ENCODE measurements at places on chromosomes 4 and X.
A peak's percentile ranks its signal among the peaks of the same experiment; 100 is the strongest.

DNA sequence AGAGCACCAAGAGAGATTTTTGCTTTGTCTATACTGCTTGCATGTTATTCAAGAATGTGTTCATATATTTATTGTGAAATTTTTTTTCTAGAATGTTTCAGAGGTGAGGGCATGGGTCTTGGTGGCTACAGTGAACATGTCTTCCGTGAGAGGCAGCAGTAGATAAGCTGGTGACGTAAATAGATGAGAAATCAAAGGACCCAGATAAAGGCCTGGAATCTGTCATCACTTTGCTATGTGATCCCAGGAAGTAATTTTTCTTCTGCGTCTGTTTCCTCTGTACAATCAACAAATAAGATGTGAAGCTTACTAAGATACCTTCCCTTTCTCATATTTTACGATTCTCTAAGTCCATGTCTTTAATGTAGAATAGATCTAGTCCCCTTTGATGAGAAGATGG is 129.1 kb downstream of the COL4A6 start:
- H3K4me3 ChIP-seq: no peak overlapping the region
- DNase-seq: no peak
- no peaks in the 10 kb centered on the region for H3K36me3 ChIP-seq

GRCh38 chr4:187883836-187884475 is 111.6 kb upstream of the ZFP42 start:
- H3K27me3 ChIP-seq: no peaks in the 10 kb centered on the region
- no peaks in the 10 kb centered on the region for H3K36me3 ChIP-seq
- H3K4me3 ChIP-seq: no peak overlapping the region
- no peaks in the 10 kb centered on the region for H3K4me1 ChIP-seq
- DNase-seq: no peak
- H3K27ac ChIP-seq: no peak overlapping the region

DNA sequence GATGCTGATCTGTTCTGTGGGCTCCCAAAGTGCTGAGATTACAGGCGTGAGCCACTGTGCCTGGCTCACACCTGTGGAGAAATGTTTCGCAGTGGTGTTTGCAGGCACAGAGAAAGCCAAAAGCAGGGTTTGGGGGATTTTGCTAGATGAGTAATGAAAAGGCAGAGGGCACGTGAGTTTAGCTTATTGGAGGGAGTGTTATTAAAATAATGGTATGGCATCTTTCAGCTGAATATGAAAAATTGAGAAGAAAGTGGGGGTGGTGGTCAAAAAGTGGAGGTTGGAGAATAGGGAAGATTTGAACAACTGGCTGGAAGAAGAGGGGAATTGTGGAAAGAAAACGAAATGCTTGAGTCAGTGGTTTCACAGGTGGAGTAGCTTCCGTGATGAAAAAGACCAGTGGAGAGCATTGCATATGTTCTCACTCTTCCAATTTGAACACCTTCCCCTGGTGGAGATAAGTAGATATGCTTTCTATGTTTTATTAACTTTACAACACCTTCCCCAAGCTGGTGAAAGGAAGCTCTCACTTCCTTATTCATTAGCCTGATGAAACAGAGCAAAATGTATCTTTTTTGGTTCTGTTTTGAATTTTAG is 1.1 kb upstream of the CHST7 start:
- H3K4me3 ChIP-seq: peak overlapping the region; percentile 76
- peak overlapping the region; percentile 91 for H3K27ac ChIP-seq
- no peaks in the 10 kb centered on the region for H3K36me3 ChIP-seq
- peaks cover 40% of the 10 kb centered on the region for H3K4me1 ChIP-seq
- no peaks in the 10 kb centered on the region for H3K27me3 ChIP-seq
- DNase-seq: peak; percentile 70

GRCh38 chr4:16713271-16713670 is 185.2 kb downstream of the LDB2 start:
- H3K4me3 ChIP-seq: no peak overlapping the region
- H3K27me3 ChIP-seq: no peaks in the 10 kb centered on the region
- H3K27ac ChIP-seq: no peak overlapping the region
- H3K4me1 ChIP-seq: no peaks in the 10 kb centered on the region
- H3K36me3 ChIP-seq: no peaks in the 10 kb centered on the region

GRCh38 chr4:55386073-55386472 is 9.7 kb upstream of the TMEM165 start:
- no peaks in the 10 kb centered on the region for H3K36me3 ChIP-seq
- H3K4me1 ChIP-seq: peaks cover 7% of the 10 kb centered on the region
- no peak overlapping the region for H3K27ac ChIP-seq

GRCh38 chrX:19840899-19841648 is 46.3 kb downstream of the SH3KBP1 start:
- H3K27ac ChIP-seq: peak overlapping the region; percentile 98
- H3K36me3 ChIP-seq: peaks cover 16% of the 10 kb centered on the region
- H3K4me3 ChIP-seq: peak overlapping the region; percentile 60
- H3K4me1 ChIP-seq: peaks cover 67% of the 10 kb centered on the region

DNA sequence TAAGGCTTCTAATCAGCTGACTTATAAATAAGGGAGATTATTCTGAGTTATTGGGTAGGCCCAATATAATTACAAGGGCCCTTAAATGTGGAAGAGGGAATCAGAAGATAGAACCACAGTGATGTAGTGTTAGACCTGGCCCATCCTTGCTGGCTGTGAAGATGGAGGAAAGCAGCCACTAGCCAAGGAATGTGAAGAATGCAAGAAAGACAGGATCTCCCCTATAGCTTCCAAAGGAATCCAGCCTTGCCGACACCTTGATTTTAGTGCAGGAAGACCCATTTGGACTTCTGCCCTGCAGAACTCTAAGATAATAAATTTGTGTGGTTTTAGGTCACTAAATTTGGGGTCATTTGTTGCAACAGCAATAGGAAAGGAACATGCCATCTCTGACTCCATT is 150.6 kb downstream of the SPATA18 start:
- H3K27ac ChIP-seq: no peak overlapping the region
- no peak overlapping the region for H3K4me3 ChIP-seq
- H3K27me3 ChIP-seq: no peaks in the 10 kb centered on the region
- H3K4me1 ChIP-seq: no peaks in the 10 kb centered on the region
- no peaks in the 10 kb centered on the region for H3K36me3 ChIP-seq

DNA sequence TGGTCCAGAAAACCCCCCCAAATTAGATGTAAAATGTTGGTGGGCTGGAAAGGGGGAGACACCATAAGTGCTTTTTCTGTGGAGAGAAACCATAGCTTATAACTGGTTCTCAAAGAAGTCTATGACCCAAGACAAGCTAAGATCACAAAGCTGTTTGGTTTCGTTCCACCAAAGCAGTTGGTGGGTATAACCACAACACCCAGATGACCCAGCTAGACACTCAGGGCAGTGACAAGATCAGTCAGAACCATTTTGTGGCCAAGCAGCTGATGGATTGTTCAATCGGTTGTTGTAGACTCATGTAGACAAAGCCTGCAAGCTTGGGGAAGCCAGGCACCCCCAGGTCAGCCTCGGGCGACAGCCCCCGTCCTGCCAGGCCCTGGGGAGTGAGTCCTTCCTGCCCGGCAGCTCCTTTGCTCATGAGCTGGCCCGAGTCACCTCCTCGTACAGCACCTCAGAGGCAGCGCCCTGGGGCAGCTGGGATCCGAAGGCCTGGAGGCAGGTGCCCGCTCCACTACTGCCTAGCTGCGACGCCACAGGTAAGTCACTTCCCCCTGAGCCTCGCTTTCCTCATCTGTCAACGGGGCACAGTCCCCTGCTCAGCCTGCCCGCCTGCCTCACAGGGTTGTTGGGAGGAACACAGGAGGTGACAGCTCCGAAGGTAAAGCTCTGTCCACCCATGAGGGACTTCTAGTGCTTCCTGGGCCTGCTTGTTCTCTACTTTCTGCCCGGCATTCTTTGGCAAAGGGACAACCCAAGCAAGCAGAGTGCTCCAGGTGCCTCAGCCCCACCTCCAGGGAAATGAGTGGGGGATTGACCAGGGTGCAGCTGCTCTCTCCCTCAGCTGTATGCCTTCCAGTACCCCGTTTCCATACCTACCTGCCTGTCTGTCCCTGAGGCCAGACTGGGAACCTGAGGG is 65.2 kb upstream of the MTM1 start:
- no peaks in the 10 kb centered on the region for H3K27me3 ChIP-seq
- no peak for DNase-seq
- no peak overlapping the region for H3K27ac ChIP-seq
- H3K4me1 ChIP-seq: no peaks in the 10 kb centered on the region
- H3K4me3 ChIP-seq: no peak overlapping the region

DNA sequence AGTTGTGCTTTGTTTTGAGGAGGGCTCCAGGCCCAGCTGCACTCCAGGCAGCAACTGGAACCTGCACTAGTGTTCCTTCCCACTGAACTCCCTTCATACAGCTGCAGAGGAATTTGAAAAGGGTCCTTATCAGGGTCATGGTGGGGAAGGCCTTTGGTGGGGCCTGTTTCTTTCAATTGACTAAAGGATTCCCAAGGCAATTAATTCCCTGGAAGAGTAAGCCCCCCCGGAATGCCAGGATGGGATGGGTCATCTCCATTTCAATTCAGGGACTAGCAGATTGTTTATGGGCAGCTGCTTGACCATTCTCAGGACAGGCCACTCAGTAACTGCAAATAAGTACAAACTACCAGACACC is 45.3 kb downstream of the TSC22D3 start:
- peaks cover 16% of the 10 kb centered on the region for H3K4me1 ChIP-seq
- DNase-seq: no peak
- H3K4me3 ChIP-seq: no peak overlapping the region
- no peaks in the 10 kb centered on the region for H3K27me3 ChIP-seq

DNA sequence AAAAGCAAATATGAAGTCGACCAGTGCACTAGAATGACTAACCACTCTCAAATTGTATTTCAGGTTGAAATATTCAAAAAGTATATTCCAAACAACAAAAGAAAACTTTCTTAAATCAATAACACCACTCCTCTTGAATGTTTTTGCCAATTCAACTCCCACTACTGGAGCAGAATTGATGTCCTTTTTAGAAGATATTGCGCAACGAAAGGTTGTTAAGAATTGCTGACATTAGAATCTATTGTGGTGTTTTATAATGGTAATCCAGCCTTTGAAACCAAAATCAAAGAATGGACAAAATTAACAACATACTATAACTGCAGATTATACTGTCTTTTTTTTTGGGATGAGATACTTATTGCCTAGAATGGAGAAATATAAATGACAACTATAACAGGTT is 331.3 kb downstream of the GRXCR1 start:
- no peak overlapping the region for H3K4me3 ChIP-seq
- H3K4me1 ChIP-seq: no peaks in the 10 kb centered on the region
- no peaks in the 10 kb centered on the region for H3K36me3 ChIP-seq
- DNase-seq: no peak

DNA sequence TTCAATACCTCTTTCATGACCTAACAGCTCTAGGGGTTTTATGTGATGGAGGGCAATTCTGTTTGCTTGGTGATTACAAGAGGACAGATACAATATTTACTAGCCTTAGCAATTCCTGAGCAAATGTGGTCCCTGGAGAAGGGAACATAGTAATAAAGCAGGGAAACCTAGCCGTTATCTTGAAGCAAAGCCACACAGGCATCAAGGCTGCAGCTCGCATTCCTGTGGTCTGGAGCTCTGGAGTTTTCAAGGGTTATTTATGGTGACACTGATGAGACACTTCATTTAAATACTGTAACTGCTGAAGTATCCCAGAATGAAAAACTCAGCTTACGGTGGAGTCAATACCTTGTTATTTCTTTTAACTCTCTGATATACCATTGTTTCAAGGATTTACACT is 66.8 kb downstream of the AFF2 start:
- H3K27ac ChIP-seq: no peak overlapping the region
- no peak for DNase-seq
- no peak overlapping the region for H3K4me3 ChIP-seq
- H3K4me1 ChIP-seq: no peaks in the 10 kb centered on the region

- H3K27ac ChIP-seq: no peak overlapping the region
- no peak overlapping the region for H3K4me3 ChIP-seq
- DNase-seq: no peak
- H3K4me1 ChIP-seq: peaks cover 13% of the 10 kb centered on the region
- H3K27me3 ChIP-seq: peaks cover 10% of the 10 kb centered on the region
Observed at GRCh38 chrX:17414027-17414658, 39.1 kb downstream of the NHS start.

- H3K27me3 ChIP-seq: peaks cover 12% of the 10 kb centered on the region
- no peak overlapping the region for H3K4me3 ChIP-seq
- H3K27ac ChIP-seq: no peak overlapping the region
- peaks cover 7% of the 10 kb centered on the region for H3K4me1 ChIP-seq
Observed at GRCh38 chr4:53917729-53918128, 146.7 kb downstream of the CHIC2 start.

GRCh38 chr4:143402776-143403552 is 66.3 kb downstream of the GAB1 start:
- H3K27me3 ChIP-seq: no peaks in the 10 kb centered on the region
- no peak overlapping the region for H3K4me3 ChIP-seq

DNA sequence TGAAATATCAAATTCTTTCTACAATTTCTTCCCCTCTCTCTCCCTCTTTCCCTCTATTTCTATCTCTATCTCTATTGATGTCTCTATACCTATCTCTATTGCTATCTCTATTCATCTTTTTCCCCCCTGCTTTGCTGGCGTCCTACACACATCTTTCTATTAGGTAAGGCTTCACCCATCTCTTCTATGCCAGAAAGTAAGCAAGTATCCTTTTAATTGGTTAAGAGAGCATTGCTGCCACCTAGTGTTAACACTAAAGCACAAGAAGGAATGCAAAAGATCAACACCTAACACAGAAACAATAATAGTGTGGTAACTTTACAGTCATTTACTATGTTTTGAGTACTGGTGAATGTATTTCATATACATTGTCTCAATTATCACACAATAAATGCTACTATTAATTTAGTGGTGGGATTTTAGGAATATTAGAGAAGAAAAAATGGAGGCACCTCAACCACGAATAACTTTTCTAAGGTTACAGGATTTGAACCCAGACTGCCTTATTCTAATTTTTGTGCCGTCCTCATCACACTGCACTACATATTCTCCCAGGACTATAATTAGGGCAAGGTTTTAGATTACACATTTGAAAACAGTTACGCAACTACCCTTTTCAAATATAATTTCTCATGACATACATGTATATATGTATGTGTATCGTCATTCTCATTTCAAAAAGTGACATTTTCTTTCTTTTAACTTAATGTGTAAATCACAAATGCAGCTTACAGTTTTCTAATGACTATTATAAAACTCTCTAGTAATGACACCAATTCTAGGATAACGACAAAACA is 3.7 kb upstream of the C4orf36 start:
- no peaks in the 10 kb centered on the region for H3K36me3 ChIP-seq
- H3K27ac ChIP-seq: no peak overlapping the region
- no peaks in the 10 kb centered on the region for H3K4me1 ChIP-seq
- DNase-seq: no peak
- no peak overlapping the region for H3K4me3 ChIP-seq

GRCh38 chr4:182418054-182418734 is 175.0 kb downstream of the TENM3 start:
- H3K27ac ChIP-seq: no peak overlapping the region
- no peaks in the 10 kb centered on the region for H3K36me3 ChIP-seq
- no peak overlapping the region for H3K4me3 ChIP-seq

DNA sequence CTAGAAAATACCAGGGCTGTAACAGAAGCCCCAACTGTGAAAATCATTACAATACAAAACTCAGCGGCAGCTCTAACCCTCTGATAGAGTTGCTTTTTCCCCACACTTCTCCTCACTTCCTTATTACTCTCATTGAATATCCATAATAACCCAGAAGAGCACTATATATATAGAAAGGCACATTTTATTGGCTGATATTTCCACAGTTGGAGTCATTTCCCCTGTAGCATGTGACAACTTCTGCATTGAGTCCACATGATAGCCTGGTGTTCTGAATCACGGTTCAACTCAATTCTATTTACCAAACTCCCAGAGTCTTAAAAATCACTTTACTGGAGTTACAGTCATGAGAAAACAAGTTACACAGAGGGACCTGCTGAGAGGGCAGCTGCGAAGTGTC is 46.6 kb upstream of the NWD2 start:
- H3K4me1 ChIP-seq: no peaks in the 10 kb centered on the region
- no peak overlapping the region for H3K27ac ChIP-seq
- no peaks in the 10 kb centered on the region for H3K36me3 ChIP-seq
- DNase-seq: no peak

Data from activated CD4-positive, alpha-beta memory T cell treated with anti-CD3 and anti-CD28 coated beads for 36 hours (primary cell).